ENCODE measurements at places on chromosomes 4 and X. TPM values are rescaled to one million over a fixed set of nuclear protein-coding genes. Genes with fewer than 3 reads are reported as not detected.

The FAM9A gene
- total RNA-seq: not detected

The NPY1R gene
- total RNA-seq: 5.9 TPM

The MAGEE2 gene
- total RNA-seq: not detected

GRCh38 chrX:10119399-10119990, 37.3 kb upstream of the CLCN4 start:
- no peak overlapping the region for H3K27ac ChIP-seq
- H3K36me3 ChIP-seq: no peaks in the 10 kb centered on the region
- H3K4me3 ChIP-seq: no peak overlapping the region
- peak; percentile 58 for DNase-seq
- no peaks in the 10 kb centered on the region for H3K27me3 ChIP-seq

- H3K27ac ChIP-seq: no peak overlapping the region
- no peak for DNase-seq
- H3K4me3 ChIP-seq: no peak overlapping the region
- no peaks in the 10 kb centered on the region for H3K36me3 ChIP-seq
Measured at GRCh38 chr4:43049326-43049725, 156.8 kb downstream of the GRXCR1 start.

DNA sequence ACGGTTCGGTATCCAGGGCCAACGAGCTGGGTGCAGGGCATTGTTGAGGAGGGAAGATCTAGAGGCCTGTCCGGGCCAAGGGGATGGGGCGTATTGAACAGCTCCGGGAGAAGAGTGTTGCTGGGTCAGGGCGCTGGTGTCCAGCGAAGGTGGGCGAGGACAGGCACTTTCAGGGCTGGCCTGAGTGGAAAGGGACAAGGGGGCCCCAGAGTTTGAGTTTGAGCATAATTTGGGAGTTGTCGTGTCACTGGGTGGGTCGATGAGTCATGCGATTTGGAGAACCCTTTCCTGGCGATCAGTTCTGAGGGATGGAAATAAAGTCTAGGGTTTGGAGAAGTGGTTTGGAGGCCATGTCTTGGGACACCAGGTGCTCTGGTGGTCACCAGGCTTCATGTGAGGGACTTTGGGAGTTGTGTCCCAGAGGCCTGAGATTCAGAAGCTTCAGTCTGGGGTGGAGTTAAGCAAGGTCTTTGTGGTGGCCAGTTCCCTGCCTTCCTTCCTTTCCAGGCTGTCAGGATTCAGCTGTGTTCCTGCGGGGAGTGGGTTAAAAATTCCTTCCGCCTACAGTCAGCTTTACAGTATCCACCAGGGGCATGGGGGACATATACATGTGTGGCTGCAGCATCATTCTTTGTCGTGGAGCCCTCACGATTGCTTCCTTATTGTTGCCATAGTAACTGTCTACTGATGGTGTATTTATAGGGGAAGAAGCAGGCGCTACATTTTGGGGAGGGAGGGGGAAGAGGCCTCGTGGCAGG, 504 bp downstream of the PRRG3 start:
- no peaks in the 10 kb centered on the region for H3K36me3 ChIP-seq
- no peak overlapping the region for H3K4me3 ChIP-seq
- H3K4me1 ChIP-seq: no peaks in the 10 kb centered on the region
- H3K27me3 ChIP-seq: no peaks in the 10 kb centered on the region

- DNase-seq: no peak
- no peaks in the 10 kb centered on the region for H3K27me3 ChIP-seq
- no peak overlapping the region for H3K4me3 ChIP-seq
- H3K36me3 ChIP-seq: peaks cover 10% of the 10 kb centered on the region
- H3K27ac ChIP-seq: no peak overlapping the region
Measured at GRCh38 chr4:145552181-145552822, 66.9 kb upstream of the MMAA start.

DNA sequence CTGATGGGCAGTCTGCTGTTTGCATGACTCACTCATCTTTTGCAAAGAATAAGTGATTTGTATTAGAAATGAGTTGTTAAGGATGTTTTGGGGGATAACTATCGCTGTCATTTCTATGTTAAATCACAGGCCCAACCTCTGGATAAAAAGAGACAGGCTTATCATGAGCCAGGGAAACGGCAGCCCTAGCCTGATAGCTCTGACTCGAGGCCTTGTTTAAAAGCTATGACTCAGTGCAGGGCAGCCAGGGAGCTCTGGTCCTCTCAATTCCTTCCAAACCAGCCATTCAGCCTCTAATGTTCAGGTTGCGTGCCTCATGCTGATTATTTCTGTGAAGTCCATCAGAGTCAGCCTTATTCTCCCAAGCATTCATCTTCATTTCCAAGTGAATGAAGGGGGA, 305.9 kb upstream of the HAND2 start:
- DNase-seq: no peak
- no peaks in the 10 kb centered on the region for H3K36me3 ChIP-seq
- H3K27me3 ChIP-seq: no peaks in the 10 kb centered on the region
- no peak overlapping the region for H3K27ac ChIP-seq
- H3K4me3 ChIP-seq: no peak overlapping the region
- no peaks in the 10 kb centered on the region for H3K4me1 ChIP-seq

DNA sequence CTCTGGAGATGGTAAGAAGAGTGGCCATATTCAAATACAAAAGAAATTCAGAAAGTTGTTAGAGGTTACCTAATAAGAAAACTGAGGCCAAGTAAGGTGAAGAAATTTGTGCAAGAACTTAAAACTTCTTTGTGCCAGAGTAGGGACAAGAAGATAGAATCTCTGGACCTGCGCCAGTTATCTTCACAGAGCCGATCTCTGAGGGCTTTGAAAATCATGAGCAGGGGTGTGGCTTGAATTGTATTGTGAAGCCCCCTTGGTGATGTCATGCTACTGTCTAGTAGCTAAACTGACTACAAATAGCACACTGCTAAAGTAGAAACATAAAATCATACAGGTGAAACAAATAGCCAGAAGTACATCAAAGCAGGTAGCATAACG, 184.6 kb downstream of the UGT8 start:
- no peak for DNase-seq
- H3K27me3 ChIP-seq: no peaks in the 10 kb centered on the region
- no peak overlapping the region for H3K4me3 ChIP-seq
- H3K4me1 ChIP-seq: no peaks in the 10 kb centered on the region
- no peaks in the 10 kb centered on the region for H3K36me3 ChIP-seq

Data from right lobe of liver (tissue), 6 donors.